ENCODE measurements at places on chromosomes 2 and 18.

DNA sequence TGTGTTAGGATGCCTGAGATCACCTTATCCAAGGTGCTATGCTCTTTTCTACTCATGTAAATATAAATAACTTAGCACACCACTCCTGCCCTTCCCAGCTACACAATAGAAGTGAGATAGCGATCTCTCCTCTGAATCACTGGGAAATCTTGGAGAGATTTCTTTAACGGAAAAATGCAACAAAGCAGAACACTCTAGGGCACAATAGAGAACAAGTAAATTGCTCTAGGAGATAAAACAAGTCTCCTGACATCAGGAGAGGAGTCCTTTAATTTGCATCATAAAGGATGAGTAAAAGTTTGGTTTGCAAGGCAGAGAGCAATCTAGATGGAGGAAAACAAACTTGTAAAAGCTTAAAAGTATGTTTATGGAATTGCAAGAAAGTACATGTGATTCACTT is 224.1 kb downstream of the PAX3 start:
- no peak for DNase-seq

DNA sequence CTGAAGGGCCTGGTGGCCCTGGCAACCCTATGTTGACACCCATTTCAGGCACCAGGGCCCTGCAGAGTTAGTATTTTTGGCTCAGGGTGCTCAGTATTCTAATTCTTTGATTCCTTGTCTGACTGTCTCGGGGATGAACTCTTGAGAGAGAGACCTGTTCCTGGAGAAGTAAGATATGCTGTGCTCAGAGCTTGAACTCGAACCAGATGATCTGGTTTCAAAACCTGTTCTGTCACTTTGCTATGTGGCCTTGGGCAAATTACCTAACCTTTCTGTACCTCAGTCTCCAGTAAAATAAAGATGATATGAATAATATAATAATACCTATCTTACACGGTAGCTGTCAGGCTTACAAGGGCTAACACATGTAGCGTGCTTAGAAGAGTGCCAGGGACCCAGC is 294.2 kb downstream of the DYSF start:
- no peak for DNase-seq

DNA sequence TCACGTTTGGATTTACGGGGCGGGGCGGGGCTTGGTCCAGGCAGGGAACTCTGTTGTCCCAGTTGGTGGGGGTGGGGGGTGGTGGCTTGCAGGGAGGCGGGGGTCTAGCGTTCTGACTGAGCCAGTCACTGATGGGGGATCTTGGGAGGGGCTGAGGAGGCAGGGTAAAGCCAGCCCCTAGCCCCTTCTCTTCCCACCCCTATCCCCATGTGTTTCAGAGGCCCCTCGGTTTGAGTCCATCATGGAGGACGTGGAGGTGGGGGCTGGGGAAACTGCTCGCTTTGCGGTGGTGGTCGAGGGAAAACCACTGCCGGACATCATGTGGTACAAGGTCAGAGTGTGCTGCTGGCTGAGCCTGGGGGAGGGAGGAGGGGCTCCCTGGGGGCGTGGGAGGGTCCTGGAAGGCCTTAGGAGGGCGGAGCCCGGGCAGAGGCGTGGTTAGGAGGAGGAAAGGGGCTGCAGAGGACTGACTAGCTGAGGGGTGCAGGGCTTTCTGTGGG is 22.0 kb upstream of the GMPPA start:
- no peak for DNase-seq

- no peak for DNase-seq
Measured at GRCh38 chr2:97645112-97645694, 659 bp upstream of the COX5B start.

DNA sequence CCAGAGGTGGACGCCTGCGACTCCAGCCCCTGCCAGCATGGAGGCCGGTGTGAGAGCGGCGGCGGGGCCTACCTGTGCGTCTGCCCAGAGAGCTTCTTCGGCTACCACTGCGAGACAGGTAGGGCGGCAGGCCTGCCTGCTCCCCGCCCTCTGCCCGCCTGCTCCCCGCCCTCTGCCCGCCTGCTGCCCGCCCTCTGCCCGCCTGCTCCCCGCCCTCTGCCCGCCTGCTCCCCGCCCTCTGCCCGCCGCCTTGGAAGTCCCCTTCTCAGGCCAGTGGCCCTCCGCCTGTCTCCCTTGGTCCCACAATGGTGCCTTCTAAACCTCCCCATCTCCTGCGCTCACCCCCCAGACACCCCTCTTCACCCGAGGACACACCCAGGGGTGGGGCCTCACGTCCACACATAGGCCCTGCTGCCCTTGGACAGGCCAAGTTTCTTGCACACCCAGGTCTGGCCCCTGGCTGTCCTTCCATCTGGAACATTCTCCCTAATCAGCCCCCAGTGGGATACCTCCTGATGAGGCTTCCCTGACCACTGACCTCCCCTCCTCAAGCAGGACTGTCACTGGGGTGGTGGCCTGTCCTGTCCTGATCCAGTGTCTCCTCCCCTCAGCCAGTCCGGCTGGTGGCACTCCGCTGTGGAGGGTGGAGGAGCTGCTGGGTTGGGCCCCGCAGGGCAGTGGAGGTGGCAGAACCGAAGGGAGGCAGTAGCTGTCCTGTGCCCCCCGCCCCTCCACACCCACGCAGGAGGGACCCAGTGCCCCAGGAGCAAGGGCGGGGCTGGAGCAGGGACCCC is 37.9 kb downstream of the MTERF4 start:
- no peak for DNase-seq

GRCh38 chr2:191217580-191217979 is 27.6 kb upstream of the MYO1B start:
- DNase-seq: no peak

DNA sequence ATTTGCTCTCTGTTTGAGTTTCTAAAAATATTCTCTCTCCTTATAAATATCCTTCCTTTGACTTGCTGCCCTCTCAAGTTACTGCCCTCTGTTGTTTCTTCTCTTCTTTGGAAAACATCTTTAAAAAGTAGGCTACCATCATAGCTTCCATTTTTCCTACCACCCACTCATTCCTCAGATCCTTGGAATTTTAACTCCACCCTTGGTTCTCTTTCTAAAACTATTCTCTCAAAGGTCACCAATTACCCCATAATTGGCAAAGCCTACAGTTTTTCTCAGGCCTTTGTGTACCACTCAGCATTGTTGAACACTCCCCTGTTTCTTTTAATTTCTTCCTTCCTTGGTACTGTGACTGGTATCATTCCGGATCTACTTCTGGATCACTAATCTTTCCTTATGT is 43.0 kb upstream of the ITGAV start:
- DNase-seq: no peak

DNA sequence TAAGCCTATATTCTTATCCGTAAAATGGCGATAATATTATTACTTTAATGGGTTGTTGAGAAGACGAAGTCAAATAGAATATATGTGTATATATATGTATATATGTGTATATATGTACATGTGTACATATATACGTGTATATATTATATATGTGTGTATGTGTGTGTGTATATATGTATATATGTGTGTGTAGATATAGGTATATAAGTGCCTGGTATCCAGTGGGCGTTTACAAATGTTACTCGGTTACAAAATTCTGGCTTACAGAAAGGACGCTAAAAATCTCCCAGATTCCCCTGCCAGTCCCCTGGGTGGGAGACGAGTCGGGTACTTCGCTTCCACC is 295 bp upstream of the MTX2 start:
- no peak for DNase-seq

- DNase-seq: no peak
Measured at GRCh38 chr18:73879766-73880165, 267.9 kb downstream of the FBXO15 start.

DNA sequence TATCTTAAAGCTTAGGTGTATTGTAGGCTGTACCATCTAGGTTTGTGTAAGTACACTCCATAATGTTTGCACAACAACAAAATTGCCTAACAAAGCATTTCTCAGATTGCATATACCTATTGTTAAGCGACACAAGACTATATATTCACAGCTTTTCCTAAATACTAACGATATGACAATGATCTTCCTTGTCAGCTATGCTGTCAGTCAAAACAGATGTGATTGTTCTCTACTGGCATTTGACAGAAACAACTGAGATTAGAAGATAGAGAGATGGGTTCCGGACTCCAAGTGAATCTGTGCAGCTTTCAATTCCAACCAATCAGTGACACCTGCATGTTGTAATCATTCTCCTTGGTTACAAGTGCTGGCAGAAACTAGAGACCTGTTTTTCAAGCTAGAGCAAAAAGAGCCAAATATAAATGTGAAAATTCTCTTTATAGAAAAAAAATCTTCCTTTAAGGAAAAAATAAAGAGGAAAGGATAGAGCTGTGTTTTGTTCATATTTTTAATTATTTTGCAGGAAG is 1232.3 kb upstream of the SLC39A10 start:
- DNase-seq: no peak

DNA sequence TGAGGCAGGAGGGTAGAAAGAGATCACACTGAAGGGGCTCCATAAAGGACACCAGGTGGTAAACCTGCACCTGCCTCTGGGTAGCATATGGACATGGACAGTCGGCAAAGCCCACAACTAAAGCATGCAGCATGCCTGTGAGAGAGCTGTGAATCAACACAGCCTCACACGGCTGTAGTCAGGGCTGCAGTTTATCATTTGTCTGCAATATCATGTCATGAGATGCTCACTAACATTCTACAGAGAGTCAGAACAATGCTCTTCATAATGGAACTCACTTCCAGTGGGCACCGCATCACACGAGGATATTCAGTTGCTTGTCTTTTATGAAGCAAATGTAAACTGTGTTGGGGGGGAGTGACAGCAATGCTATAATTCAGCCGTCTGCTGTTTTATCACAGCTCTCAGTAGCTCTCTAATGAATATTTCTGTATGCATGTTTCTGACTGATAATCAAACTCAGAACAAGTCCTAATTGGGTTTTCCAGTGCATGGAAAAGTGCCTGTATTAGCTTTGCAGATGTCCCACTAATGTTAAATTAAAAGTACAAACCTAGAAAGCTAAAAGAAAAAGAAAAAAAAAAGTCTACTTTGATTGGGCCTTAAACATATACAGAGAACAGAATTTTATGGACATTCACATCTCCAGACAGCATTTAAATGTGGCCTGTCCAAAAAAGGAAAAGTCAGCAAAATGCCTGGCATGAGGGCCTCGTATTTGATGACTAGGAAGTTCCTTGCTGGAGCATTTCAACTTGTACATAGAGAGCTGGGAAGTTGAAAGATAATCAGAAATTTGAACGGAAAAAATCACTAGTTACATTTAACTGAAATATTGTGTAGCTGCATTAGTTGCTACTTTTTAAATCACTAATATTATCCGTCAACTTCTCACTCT is 406.1 kb upstream of the SOX11 start:
- no peak for DNase-seq

GRCh38 chr2:119179202-119179601 is 20.7 kb upstream of the C1QL2 start:
- DNase-seq: no peak

GRCh38 chr2:222306393-222307142 is 7.8 kb upstream of the PAX3 start:
- DNase-seq: no peak

- no peak for DNase-seq
Measured at GRCh38 chr2:186256540-186256939, 229.5 kb upstream of the ZC3H15 start.

- no peak for DNase-seq
Measured at GRCh38 chr2:84201158-84201557, 257.9 kb downstream of the SUCLG1 start.

DNA sequence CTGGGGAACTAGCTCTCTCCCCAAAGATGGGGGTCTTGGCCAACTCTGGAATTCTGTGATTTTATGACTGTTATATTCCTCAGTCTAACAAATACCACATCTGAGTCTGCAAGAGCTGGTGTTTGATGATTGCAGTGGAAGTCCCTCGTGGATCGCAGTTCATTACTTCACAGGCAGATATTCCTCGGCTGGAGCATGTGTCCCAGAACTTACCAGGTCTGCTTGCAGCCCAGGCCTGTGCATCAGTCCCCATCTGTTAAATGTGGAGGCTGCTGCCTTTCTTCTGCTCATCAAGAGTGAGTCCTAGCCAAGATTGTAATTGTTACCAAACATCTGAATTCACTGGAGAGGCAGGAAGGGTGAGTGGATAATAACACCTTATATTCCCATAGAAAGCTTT is 55.5 kb downstream of the PRKCE start:
- no peak for DNase-seq

DNA sequence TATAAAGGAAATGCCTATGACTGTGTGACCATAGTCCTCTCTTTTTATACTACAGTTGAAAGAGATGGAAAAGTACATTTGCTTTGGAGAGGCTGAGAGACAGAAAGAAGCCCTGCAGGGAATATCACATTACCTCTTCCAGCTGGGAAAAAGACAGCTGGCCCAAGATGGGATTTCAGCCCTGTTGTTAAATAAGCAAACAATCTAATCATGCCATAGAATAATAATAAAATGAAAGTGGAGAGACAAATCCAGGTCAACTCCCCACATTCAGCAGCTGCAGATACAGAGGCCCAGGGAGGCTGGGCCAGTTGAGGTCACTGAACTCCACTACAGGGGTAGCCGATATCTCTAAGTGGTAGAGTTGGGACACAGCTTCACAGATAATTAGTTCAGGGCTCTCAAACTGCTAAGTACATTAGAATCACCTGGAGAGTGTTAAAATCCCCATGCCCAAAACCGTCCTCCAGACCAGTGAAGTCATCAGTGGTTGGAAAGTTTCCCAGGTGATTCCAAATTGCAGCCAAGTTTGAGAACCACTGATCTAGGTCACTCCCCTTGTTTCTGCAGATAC is 81.9 kb downstream of the MOGAT1 start:
- no peak for DNase-seq

GRCh38 chr2:136117391-136117841 is 533 bp downstream of the CXCR4 start:
- no peak for DNase-seq

DNA sequence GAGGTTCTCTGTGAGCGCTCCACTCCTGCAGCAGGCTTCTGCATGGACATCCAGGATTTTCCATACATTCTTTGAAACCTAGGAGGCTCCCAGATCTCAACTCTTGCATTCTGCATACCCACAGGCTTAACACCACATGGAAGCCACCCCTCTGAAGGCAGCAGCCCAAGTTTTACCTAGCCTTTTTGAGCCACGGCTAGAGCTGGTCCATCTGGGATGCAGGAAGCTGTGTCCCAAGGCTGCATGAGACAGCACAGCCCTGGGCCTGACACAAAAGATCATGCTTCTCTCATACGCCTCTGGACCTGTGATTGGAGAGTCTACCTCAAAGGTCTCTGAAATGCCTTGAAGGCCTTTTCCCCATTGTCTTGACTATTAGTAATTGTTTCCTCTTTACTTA is 53.6 kb upstream of the RPRM start:
- no peak for DNase-seq

DNA sequence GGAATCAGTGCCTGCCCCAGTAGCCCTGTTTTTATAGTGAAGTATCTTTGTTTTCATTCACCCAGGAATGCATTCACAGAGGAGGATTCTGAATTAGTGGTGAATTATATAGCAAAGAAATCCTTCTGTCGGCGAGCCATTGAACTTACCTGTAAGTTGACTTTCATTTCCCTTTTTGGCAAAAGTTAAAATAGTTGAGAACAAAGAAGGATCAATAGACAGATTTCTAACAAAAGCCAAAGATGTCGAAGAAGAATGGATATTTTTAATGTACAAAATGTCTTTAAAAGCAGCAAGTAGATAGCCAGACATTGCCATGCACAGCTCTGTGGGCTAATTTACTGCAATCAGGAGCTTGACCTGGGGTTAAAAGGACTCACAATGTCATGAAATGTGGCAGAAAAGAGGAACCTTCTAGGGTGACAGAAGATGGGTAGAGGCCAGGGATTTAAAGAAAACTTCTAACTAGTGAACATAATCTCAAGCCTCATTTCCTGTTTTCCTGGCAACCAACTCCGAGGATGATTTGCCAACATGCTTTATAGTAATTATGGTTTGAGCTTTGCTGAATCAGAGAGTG is 53.8 kb upstream of the TMEM87B start:
- DNase-seq: no peak

All from GOT3 (cell line).